ENCODE measurements at places on chromosomes 7 and 10.

DNA sequence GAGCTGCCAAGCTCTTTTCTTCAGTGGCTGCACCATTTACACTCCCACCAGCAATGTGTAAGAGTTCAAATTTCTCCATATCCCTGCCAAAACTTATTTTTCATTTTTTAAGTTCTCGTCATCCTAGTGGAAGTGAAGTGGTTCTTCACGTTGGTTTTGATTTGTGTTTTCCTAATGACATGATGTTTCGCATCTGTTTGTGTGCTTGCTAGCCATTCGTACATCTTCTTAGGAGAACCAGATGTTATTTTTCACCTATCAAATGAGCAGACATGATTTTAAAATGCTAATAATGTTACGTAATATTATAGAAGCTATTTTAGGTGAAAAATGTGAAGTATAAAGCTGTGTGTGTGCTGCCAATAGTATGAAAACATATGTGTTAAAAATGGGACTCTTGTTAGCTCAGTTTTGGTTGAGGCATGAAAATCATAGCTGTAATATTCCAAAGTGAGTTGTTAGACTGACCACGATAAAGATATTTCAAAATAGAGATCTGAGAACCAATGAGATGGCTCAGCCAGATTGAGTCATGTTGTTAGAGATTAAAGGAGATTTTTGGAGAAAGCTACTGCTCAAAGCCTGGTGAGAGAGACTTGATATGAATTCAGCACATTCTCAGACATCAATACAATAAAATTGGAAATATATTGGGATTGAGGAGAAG lies 25.9 kb upstream of the GALNT11 start:
- no peak for DNase-seq

DNA sequence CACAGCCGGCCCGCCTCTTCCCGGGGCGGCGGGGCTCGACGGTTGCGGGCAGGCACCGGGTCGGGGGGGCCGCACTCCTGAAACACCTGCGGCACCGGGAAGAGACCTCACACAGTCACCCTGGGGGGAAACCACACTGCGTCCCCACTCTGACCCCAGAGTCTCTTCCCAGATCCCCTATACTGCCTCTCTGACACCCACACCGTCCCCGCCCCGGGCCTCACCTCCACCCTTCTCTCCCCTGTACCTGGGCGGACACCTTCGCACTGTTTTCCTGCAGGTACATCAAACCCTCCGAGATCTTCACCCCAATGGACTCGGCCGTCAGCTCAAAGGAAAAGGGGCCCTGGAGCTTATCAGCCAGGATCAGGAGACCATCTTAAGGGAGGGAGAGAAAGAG lies 3.4 kb upstream of the GAL3ST4 start:
- no peak for DNase-seq

- no peak for DNase-seq
Measured at GRCh38 chr7:129150199-129150996, 5.9 kb downstream of the TSPAN33 start.

DNA sequence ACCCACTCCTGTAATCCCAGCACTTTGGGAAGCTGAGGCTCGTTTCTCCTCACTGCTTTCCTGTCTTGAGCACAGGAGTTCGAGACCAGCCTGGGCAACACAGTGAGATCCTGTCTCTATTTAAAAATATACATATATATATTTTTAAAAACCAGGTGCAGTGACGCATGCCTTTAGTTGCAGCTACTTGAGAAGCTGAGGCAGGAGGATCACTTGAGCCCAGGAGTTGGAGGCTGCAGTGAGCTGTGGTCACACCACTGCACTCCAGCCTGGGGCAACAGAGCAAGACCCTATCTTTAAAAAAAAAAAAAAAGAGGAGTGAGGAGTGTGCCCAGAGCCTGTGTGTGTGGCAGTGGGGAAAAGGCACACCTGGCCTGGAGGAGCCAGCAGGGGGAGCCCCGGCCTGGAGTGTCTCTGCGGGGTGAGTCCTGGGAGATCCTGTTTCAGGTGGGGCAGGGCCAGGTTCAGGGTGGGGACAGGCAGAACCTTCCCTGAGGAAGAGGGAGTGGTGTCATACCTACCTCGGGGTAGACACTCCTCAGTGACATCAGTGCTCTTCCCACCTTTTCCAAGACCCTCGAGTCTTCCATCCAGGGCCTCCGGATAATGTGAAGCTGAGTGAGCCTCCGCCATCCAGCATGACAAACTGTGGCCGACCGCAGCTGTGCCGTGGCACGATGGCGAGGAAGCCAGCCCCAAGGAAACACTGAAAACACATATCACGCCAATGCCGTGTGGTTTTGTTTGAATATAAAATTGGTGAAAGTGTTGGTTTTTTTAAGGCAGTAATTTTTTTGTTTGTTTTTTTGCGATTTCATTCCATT lies 9.0 kb upstream of the ARPC1B start:
- DNase-seq: peak; percentile 58

- DNase-seq: no peak
Measured at GRCh38 chr7:116322541-116322940, 112.2 kb downstream of the TES start.

DNA sequence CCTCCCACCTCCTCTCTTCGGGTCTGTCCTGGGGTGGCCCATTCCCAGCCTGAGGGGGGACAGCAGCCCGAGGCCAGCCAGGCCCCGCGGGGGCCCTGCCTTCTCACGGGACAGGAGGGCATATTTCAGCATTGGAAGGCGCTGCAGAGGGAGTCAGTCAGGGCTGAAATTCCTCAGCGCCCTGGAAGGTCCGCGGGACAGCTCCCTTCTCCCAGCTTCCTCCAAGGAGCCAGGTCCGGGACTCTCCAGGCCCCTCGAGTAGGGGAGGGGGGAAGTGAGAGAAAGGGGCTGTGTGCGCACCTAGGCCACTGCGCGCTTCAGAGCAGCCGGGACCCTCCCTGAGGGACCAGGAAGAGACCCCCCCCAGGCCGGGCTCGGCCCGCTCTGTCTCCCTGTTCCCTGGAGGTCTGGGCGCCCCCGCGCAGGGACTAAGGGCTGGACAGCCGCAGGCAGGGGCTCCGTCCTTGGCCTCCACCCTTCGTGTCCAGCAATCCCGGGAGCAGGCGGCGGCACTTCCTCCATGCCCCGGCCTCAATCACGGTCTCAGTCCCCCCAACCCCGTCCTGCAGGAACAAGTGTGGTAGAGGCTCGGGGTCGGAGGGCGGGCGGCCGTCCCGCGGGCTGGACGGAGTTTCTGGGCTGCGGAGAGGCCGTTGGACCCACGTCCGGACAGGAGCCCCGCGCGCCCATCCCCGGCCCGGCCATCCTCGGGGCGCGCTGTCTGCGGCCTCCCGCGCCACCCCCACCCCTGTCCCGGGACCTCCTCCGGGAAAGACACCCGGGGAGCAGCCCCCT lies 6.0 kb upstream of the ELFN1 start:
- no peak for DNase-seq

GRCh38 chr10:102450374-102451104 lies 804 bp downstream of the C10orf95 start:
- DNase-seq: peak; percentile 93

GRCh38 chr7:46214526-46214925 lies 293.5 kb upstream of the IGFBP3 start:
- DNase-seq: no peak

GRCh38 chr10:128382225-128382624 lies 256.0 kb upstream of the MKI67 start:
- no peak for DNase-seq

DNA sequence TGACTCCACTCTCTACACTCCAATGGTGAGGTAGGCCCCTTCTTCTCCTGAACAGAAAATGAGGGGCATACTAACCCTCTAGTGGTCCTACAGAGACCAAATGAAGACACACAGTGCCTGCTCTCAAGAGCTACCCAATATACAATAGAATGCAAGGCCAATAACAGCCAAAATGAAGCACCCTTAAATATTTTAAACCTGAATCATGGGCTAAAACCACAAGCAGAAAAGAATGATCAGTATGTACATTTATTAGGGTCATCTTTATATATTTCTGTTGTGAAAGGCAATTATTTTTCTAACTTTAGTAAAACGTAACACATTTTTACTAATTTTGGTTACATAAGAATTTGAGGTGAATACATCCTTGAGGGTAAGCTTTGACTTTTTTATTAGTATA lies 49.9 kb upstream of the COL1A2 start:
- no peak for DNase-seq

DNA sequence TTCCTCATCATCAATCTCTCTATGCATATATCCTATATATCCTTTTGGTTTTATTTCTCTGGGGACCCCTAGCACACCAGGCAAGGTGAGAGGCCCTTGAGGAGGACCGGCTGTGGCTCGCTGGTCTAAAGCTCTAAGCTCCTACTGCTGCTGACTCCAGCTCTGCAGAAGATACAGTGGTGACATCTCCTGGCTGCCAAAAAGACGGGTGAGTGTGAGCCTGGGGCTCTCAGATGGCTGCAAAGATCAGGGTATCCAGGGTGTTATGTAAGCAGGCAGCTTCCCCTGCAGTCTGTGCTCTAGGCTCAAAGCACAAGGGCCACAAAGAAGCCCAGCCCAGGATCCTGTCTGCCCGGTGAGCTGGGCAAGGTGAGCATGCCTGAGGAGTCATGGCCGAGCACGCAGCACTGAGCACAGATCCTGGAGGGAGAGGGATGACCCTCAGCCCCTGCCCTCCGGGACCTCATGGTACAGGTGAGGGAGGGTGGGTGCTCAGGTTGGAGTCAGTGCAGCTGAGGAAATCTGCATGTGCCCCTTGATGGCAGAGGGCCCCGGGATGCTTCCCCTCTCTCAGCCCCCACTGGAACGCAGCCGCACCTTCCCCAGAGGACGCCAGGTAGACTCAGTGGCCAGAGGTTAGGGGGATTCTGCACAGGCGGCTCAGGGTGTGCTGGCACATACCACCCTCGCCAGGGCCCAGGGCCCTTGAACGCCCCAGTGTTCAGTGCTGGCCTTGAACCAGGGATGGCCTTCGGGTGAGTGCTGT lies 95.4 kb upstream of the INSIG1 start:
- no peak for DNase-seq

- DNase-seq: no peak
Measured at GRCh38 chr7:87156709-87157108, 4.5 kb downstream of the DMTF1 start.

GRCh38 chr7:156160811-156161210 lies 348.5 kb upstream of the SHH start:
- DNase-seq: no peak

- no peak for DNase-seq
Measured at GRCh38 chr7:31055471-31055870, 3.4 kb downstream of the ADCYAP1R1 start.

GRCh38 chr7:121278120-121279021 lies 50.4 kb upstream of the WNT16 start:
- no peak for DNase-seq

DNA sequence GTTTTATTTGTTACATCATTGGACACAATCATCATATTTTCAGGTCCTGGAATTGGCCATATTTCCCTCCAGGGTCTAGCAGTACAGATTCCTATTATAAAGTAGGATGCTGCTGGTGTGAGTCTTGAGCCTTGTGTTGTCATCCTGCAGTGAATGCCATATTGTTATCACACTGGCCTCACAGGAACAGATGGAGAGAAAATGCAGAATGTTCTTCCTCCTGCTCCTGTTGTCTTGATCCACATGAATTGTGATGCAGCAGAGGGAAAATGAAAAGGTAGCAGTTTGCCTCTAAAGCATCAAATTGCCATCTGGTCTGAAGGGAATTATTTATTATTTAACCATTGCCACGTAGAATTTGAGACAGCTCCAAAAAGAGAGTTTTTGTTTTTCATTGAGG lies 248.6 kb downstream of the GPAM start:
- DNase-seq: no peak

GRCh38 chr10:123004298-123004697 lies 4.3 kb downstream of the IKZF5 start:
- no peak for DNase-seq

DNA sequence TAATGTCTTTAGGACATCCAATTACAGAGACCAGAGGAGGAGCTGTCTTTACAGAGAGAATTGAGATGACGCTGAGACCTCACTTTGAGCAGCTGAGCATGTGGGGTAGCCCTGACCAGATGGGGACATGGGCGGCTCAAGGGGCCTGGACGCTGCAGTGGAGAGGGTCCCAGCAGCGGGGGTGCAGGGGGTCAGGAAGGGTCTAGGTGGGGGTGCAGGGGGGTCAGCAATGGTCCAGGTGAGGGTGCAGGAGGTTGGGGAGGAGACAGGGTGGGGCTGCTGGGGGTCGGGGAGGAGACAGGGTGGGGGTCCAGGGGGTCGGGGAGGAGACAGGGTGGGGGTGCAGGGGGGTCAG lies 43.2 kb upstream of the CFAP46 start:
- DNase-seq: no peak

GRCh38 chr10:132712291-132712690 lies 73.7 kb downstream of the NKX6-2 start:
- DNase-seq: no peak

GRCh38 chr7:95265634-95266033 lies 58.7 kb downstream of the PON1 start:
- no peak for DNase-seq

DNA sequence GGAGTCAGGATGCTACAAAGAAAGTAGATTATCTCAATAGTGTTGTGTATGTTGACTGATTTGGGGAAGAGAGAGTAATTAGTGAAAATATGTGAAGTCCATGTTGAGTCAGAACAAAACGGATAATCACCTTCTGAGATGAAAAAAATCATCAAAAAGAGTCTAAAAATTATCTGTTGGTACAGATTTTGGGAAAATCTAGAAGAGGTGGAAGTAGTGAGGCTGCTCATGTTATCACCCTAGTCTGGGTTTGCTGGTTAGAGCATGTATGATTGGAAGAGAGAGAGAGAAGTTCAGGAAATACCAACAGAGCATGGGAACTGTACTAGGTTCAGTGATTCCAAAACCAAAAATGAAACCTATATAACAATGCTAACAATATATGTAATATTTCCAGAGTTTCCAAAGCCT lies 12.3 kb downstream of the RPA3 start:
- no peak for DNase-seq

- DNase-seq: no peak
Measured at GRCh38 chr7:143413123-143413522, 4.5 kb upstream of the EPHA1 start.

GRCh38 chr10:26361351-26361750 lies 76.8 kb upstream of the APBB1IP start:
- DNase-seq: no peak

DNA sequence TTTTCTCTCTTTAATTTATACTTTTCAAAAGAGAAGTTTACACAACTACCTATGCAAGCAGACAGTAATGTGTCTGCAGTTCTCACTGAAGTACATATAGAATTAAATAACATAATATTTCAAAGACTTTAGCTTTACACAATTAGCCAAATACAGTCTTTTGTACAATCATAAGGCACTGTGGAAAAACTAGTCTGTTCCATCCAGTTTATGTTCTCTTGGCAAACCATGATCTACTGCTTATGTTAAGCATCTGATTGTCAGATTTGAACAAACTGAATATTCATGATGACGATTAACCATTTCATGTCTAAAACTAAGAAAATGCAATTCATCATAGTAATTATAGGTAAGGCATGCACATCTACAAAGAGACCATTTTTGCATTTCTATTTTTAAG lies 842 bp downstream of the SEMA3A start:
- no peak for DNase-seq

DNA sequence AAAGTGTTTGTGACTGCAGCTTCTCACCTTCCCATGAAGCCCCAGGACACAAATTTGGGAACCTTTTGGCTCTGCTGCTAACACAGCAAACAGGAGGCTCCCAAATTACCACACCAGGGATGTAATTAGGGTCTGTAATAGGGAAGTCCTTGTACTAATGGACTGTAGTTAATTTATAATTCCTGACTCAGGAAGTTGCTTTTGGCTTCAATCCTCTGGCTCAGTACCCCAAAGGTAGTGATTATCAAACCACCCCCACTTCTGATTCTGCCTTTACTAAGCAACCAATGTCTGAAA lies 3.8 kb upstream of the MALSU1 start:
- no peak for DNase-seq
